ENCODE measurements at places on chromosomes 16 and 17.

DNA sequence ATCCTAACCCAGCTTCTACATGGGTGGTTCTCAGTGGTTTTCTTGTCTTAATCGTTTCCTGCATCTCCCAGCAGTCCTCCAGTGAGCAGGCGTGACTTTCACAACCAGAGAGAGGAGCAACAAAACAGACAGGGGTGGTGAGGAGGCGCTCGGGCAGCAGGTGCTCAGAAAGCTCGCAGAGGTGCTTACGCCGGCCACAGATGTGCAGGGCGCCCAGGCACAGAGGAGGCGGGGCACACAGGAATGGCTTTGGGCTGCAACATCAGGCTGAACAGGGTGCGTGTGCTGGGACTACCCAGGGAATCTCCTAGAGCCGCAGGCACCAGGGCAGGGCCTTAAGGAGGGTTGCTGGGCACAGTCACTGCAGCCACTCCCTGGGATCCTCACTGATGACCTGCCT, 32.6 kb downstream of the KLHDC4 start:
- no peak for DNase-seq

DNA sequence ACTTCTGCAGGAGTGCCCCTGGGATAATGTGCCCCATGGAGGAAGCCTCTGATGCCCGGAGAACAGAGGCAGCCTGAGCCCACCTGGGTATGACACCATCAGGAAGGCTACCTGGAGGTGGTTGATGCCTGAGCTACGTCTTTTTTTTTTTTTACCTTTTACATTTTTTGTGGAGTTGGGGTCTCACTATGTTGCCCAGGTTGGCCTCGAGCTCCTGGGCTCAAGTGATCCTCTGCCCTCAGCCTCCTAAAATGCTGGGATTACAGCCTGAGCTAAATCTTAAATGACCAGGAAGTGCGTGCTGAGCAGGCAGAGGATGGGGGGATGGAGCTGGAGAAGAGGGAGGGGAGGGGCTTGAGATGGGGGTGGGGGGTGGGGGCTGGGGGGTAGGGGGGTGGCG, 32.7 kb downstream of the ABCC6 start:
- no peak for DNase-seq

GRCh38 chr17:7717756-7718350, 309 bp downstream of the DNAH2 start:
- DNase-seq: no peak

- DNase-seq: no peak
These were observed 16.0 kb downstream of the VAC14 start for GRCh38 chr16:70784692-70785555.

DNA sequence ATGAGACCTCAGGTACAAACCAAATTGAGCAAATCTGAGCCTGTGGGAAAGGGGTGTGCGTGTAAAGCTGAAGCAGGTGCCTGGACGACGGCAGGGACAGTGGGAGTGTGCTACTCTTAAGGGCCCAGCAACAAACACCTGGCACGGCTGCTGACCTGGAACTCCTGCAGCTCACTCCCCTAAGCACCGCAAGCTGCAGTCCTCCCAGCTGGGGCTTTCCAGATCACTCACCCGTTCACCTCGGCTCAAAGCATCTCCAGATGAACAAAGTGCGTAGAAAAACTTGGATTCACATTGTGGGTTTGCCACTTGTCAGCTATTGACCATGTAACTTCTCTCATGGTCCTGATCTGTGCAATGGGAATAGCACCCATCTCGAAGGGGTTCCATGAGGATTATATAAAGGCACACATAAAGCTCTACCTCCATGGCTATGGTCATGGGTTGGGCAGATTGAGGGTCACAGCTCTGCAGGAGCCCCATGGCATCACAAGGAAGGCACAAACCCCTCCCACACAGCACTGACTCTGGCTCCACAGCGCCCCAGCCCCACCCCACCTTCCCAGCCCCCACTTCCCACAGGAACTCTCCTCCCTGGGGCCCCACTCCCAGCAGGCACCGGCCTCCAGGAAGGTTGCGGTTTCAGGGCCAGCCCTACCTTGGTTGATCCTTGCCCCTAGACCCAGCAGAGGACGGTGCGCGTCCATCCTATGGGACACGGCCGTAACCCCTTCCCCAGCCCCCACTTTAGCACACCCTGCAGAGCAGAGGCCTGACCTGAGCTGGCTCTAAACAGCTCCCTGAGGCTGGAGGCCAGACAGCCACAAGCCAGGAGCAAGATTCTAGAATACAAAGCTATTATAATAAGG, 21.9 kb downstream of the ST3GAL2 start:
- no peak for DNase-seq

GRCh38 chr16:2981177-2981898, 1.1 kb upstream of the PKMYT1 start:
- DNase-seq: no peak

DNA sequence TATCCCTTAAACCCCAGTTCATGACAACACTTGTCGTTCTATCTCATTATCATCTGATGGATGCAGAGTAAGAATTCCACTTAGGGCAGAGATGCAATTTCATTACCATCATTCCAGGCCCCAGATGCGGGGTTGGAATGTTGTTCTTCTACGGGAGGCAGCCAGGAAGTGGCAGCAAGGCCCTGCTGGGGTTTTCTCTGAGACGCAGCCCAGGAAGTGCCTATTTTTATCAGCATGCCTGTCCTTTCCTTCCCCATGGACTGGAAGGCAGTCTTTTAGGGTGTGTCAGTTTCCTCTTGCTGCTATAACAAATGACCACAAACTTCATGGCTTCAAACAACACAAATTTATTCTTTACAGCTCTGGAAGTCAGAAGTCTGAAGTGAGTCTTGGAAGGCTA, 246.6 kb upstream of the DYNLRB2 start:
- no peak for DNase-seq

DNA sequence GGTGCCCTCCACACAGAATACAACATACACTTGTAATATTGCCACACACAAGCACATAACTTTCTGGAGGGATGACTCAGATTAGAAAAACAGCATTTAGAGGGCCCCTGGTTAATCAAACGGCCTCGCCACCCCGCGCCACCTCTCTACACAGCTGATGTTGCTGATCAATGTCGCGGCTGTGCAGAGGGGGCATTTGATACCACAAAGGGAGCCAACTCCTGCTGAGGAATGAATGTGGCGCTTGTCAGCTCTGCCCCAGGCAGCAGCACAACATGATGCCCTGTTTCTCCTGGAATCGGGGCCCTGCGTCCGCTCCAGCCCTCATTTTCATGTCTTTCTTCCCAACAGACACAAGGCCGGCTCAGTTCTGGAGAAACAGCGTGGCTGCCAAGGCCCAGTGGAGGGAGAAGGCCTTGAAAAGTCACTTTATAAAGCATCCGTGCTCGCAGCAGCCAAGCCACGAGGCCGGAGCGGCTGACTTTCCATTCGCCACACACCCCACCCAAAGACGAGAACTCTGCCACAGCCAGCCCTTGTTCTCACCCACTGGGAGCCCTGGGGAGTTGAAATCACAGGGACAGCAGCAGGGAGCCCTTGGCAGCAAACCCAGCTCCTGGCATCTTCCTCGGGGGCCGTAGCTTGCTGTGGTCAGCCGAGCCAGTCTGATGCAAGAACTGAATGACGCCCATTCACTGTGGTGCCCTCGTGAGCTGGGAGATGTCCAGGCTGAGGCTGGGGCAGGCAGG, 65.6 kb downstream of the XYLT1 start:
- DNase-seq: peak; percentile 17

GRCh38 chr17:40551879-40552768, 13.1 kb downstream of the CCR7 start:
- DNase-seq: peak; percentile 95

Measured in HCEC 1CT (cell line).